NCI-H2171 treated with DMSO at 0.1 percent for 48 hours (cell line): ENCODE measurements at places on chromosomes 11 and 22.
A peak's percentile ranks its signal among the peaks of the same experiment; 100 is the strongest.

DNA sequence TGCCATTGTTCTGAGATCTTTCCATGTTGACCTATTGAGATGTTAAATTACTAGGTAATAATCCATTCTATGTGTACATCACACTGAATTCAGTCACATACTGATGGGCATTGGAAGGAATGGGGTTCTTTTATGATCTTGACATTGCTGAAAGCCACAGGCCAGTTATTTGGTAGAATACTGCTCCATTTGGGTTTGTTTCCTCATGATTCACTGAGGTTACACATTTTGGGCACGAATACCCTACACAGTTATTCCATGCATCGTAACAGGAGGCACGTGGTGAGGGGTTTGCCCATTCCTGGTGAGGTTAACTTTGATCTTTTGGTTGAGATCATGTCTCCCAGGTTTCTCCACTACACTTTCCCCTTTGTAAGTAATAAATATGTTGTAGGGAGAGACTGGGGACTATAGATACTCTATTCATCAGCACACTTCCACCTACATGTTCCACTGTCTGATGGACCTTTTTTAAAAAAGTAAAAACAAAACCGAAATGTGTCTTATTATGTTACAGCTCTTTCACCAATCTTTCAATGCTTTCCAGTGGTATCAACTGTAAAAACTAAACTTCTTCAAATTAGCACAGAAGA is 12.0 kb upstream of the FOLR1 start:
- no peak for DNase-seq

DNA sequence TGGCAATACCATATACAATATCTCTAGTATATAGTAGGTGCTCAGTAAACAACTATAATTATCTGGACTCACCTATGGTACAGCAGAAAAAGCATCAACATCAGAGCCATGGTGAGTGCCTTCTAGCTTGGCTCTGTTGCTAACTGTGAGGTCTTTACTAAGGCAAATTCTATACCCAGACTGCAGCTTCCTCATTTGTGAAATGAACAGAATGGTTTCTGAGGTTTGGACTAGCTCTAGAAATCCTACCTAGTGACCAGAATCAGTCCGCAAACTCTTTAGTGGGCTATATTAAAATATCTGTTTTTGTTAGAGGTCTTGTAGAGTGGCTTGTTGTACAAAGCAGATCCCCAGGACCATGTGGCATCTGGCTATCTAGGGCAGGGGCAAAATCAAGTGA is 3.7 kb downstream of the MS4A1 start:
- DNase-seq, result no peak

DNA sequence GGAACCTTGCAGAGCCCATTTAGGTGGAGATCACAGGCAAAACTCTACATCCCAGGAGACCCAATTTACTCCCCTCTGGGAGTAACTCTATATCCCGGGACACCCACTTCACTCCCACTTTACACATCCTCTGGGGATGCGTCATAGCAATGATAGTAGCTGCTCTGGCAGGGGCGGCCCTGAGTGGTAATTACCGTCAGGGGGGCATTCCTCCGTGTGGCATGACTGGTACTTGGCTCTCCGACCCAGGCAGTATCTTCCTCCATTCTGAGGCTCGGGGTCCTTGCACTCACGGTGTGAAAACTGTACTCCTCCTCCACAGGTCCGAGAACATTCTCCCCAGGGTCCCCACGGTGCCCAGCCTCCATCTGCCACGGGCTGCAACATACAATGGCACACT is 17.2 kb downstream of the ADAMTS8 start:
- no peak for DNase-seq

GRCh38 chr11:5420993-5421392 is 918 bp upstream of the OR51Q1 start:
- DNase-seq, result no peak

DNA sequence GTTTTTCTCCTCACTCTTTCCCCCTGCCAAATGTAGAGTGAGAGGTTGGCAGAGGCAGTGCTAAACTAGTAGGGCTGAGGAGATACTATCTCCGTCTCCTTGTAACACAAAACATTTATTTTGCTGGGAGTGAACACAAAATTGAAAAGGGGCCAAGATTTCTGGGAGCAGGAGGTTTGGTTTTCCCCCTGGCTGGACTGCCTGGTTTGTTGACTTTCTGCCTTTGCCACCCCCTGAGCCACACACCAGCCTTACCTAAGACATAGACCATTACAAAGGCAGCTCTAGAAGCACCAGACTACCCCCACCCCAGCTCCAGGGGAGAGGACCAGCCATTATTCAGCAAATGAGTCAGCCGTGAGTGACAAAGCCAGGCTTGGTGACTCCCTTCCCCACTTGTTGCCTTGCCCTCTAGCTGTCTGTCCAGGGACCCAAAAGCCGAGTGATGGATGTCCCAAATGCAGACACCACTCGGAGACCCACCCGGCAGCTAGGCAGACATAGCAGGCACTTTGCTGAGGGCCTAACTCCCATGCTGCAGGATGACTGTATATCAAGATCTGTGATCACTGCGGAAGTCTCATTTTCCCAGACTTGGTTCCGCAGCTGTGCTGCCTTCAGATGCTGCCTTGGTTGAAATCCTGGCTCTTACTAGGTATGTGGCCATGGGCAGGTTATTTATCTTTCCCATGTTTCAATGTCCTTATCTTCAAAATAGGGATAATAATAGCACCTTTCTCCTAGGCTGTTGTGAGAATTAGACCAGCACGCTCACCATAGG is 17.7 kb upstream of the CDON start:
- DNase-seq, result no peak

DNA sequence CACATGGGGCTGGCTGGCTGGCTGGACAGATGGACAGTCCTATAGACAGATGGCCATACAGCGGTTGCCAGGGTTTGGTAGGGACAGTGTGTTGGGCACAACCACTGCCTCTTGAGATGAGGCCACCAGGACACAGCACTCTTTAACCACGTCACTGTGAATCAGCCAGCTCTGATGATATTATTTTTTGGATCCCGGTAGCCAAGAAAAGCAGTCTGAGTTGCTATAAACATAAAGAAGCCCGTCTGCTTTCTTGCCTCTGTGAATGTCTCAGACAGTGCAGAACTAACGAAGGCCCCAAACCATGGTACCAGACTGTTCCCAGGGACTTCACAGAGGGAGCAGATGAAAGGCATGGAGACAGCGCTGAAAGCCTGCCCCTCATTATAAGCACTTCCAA is 115.9 kb upstream of the CSNK2A3 start:
- no peak for DNase-seq

DNA sequence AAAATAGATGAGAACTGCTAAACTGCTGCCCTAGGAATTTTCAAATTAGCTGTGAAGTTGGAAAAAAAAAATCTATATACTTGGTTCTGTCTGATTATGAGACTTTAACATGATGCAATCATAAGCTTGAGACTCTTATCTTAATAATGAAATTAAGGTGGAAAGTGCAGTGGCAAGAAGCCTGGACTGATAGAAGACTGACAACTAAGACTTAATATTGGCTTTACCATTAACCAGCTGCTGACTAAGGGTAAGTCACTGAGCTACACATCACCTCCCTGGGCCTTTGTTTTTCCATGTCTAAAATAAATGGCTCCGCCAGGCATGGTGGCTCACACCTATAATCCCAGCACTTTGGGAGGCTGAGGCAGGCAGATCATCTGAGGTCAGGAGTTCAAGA is 56.9 kb downstream of the SLC35F2 start:
- no peak for DNase-seq

- no peak for DNase-seq
Measured at GRCh38 chr11:120057595-120058581, 80.0 kb downstream of the TRIM29 start.

GRCh38 chr11:12411806-12412727 is 34.7 kb downstream of the PARVA start:
- DNase-seq, result peak; percentile 18

- no peak for DNase-seq
Measured at GRCh38 chr11:45215098-45215865, 68.8 kb downstream of the PRDM11 start.
